ENCODE measurements at places on chromosomes 12 and 14.

- DNase-seq: no peak
Observed at GRCh38 chr12:110888256-110888991, 32.0 kb downstream of the MYL2 start.

GRCh38 chr14:95389471-95390011, 69.8 kb upstream of the CLMN start:
- DNase-seq: no peak

- no peak for DNase-seq
Observed at GRCh38 chr14:73325630-73326299, 88.5 kb downstream of the PAPLN start.

- DNase-seq: peak; percentile 62
Observed at GRCh38 chr14:103546652-103547454, 15.6 kb downstream of the BAG5 start.

- no peak for DNase-seq
Observed at GRCh38 chr12:132400011-132400641, 70.7 kb upstream of the GALNT9 start.

DNA sequence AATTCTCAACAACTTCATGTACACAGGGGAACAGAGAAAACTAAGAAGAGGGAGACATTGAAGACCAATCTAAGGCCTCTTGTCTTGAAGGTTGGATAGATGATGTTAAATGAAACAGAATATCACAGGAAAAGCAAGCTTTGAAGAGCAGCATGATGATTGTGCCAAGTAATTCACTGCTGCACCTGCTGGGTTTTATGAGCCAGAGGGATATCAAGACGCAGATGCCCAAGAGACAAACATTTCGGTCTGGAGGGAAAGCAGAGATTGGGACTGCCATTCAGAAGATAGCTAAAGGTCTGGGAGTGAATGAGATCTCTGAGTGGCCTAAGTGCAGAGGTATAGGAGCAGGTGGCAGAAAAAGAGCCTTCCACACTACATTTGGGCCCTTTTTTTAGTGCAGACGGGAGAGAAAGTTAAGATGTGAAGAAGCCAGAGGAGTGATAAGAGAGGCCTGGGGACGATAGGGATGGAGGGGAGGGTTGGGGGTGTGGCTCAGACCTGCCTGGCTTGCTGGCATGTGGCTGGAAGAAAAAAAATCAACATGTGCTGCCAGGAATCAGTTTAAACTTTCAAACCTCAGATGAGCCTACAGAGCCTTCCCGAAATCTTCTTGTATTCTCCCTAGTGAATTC, 200.6 kb downstream of the AEBP2 start:
- no peak for DNase-seq

GRCh38 chr12:81221681-81222080, 143.8 kb downstream of the ACSS3 start:
- no peak for DNase-seq

- DNase-seq: no peak
Observed at GRCh38 chr14:67396381-67396970, 15.5 kb downstream of the PLEK2 start.

DNA sequence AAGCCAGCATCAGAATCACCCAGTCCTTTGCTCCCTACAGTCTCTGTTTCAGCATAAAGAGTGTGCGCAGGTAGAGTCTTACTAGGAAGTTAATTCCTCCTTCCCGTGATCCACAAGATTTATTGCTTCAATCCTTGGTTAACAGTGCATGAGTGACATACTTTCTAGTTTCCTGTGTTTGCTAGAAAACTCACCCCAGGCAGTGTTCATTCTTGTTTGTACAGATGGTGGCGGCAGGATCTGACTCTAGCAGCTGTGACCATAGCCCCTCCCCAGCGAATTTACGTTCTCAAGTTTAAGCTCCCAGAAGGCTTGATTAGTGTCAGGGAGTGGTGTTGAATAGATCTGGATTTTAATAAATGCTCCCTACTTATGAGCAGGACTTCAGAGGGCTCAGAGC, 75.9 kb upstream of the ANO2 start:
- DNase-seq: no peak

DNA sequence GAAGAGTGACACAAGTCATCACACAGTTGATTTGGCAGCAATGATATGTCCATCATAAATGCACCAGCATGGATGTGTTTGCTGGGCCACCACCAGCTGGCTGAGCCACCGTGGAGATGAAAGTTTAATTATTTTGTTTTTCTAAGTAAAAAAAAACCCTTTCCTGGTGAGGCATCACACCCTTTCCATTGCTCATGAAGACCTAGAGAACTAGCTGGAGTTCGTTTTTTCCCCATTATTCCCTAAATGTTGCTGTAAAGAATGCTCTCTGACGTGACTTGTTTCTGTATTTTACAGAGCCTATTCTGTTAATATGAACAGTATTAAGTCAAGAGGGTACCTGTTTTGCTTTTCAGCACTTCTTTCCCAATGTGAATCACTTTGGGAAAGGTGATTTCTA, 257.9 kb downstream of the MSRB3 start:
- DNase-seq: no peak

DNA sequence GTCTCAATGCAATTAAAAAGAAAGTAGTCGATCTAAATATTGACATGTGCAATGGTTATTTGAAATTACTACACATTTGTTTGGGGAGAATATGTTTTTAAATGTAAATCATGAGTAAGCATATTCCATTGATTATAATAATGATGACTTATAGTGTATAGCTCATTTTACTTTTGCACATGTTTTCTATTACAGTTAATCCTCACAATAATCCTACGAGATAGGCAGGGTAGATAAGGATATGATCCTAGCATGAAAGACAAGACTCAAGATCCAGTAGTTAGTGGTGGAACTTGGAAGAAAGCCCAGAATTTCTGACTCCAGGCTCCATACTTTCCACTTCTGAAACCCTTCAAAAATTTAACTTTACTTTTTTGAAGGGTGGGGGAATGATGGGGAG, 94.0 kb downstream of the NAV3 start:
- no peak for DNase-seq

GRCh38 chr14:71661441-71661840, 270.8 kb upstream of the RGS6 start:
- DNase-seq: no peak

DNA sequence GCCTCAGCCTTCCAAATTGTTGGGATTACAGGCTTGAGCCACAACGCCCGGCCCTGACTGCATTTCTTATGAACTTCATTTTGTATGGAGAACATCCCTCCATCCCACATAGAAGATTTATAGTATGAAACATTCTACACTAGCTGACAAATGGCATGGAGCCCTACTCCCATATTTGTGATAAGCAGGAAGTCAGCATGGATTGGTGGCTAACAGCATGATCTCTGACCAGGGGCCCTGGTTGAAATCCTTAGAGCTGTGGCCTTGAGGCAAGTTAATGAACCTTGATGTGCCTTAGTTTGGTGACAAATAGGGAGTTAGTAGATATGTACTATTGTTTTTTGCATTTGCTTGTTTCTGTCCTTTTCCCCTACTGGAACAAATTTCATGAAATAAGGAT, 12.3 kb downstream of the IFI27L1 start:
- no peak for DNase-seq

GRCh38 chr12:17020765-17021164, 414.8 kb upstream of the LMO3 start:
- DNase-seq: no peak

GRCh38 chr14:76720382-76720813, 40.9 kb upstream of the VASH1 start:
- no peak for DNase-seq
